Sigmoid colon (tissue), 7 donors: ENCODE measurements at places on chromosomes 2 and 18. TPM values are rescaled to one million over a fixed set of nuclear protein-coding genes. Genes with fewer than 3 reads are reported as not detected.

The FABP1 gene
- polyA plus RNA-seq: 8,536 TPM

The ZNF407 gene
- 5.4 TPM for polyA plus RNA-seq

- H3K36me3 ChIP-seq: no peaks in the 10 kb centered on the region
- no peaks in the 10 kb centered on the region for H3K27me3 ChIP-seq
- H3K27ac ChIP-seq: no peak overlapping the region
These were observed 58.2 kb downstream of the SLC9A2 start for GRCh38 chr2:102677244-102678215.

- peaks cover 5% of the 10 kb centered on the region for H3K4me1 ChIP-seq
- peaks cover 5% of the 10 kb centered on the region for H3K27me3 ChIP-seq
- H3K36me3 ChIP-seq: peaks cover 27% of the 10 kb centered on the region
- H3K4me3 ChIP-seq: no peak overlapping the region
These were observed 16.0 kb downstream of the ASPRV1 start for GRCh38 chr2:69945441-69945840.

- H3K27me3 ChIP-seq: no peaks in the 10 kb centered on the region
- peak; percentile 89 for DNase-seq
- no peak overlapping the region for H3K4me3 ChIP-seq
- H3K36me3 ChIP-seq: no peaks in the 10 kb centered on the region
These were observed 37.5 kb upstream of the ZBTB7C start for GRCh38 chr18:48446582-48447225.

DNA sequence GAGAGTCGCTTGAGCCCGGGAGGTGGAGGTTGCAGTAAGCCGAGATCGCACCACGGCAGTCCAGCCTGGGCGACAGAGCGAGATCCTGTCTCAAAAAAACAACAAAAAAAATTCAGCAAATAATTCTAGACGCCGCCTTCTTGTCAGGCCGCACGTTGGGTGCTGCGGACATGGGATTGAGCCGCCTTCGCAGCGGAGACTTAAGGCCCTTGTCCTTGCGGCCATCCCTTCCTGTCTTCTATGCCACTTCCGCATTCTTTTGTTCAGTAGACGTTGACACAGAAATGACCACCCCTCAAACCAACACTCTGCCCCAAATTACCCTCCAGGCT, 15.8 kb downstream of the PTPN18 start:
- H3K4me3 ChIP-seq: peak overlapping the region; percentile 80
- peaks cover 33% of the 10 kb centered on the region for H3K4me1 ChIP-seq
- DNase-seq: peak; percentile 67
- no peaks in the 10 kb centered on the region for H3K36me3 ChIP-seq
- peak overlapping the region; percentile 95 for H3K27ac ChIP-seq
- H3K27me3 ChIP-seq: no peaks in the 10 kb centered on the region
